ENCODE measurements at places on chromosomes 1 and 21.

- peak; percentile 83 for ATAC-seq
These were observed 52.3 kb downstream of the BCAR3 start for GRCh38 chr1:93629101-93630059.

DNA sequence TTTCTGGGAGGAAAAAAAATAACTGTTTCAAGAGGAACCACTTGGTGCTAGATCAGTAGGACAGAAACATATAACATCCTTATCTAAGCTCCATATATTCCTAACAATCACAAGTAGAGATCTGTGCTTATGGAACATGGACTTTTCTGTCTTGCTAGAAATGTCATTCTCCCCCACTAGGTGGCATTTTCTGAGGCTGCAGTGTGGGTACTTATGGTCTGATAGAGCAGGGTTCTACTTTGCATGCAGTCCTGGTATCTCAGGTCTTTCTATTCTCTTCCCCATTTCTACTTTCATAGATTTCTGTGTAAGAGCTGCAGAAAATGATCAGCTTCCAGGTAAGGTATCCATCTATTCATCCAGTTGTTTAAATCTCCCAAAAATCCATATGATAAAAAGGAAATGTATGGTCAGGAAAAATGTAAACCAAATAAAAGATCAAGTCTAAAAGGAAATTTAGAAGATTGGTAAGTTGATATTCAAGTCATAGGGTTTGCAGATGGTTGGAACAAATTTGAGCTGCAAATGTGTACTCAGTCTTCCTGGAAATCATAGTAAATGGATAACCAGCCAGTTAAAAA lies 1.5 kb downstream of the ZNF684 start:
- ATAC-seq, result peak; percentile 24

- no peak for ATAC-seq
These were observed 6.9 kb upstream of the ZBTB21 start for GRCh38 chr21:42017022-42017421.

DNA sequence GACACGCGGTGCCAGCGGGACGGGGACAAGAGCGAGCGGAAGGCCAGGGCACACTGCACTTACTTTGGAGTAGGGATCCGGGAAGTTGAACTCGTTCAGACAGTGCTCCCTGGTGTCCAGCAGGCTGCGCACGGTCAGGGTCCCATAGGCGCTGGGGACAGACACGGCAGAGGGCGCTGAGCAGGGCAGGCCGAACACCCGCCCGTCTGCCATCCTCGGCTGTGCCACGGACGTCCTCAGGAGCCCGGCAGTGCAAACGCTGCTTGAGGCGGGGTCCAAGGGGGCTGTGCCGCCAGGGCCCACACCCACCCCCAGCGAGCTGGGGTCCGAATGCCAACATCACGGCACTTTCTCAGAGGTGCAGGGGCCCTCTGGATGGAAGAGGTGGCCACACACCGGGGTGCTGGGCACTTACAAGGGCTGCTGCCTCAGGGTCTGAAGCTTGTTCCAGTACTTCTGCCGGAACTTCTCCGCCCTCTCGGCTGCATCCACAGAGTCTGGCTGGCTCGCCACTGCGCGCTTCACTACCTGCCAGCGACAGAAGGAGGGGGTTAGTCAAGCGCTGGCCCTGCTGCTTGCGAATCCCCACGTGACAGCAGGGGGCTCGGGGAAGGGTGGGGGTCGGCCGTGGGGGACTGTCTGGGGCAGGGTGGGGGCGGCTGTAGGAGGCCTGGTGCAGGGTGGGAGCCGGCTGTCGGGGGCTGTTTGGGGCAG lies 12.3 kb downstream of the PANK4 start:
- no peak for ATAC-seq

DNA sequence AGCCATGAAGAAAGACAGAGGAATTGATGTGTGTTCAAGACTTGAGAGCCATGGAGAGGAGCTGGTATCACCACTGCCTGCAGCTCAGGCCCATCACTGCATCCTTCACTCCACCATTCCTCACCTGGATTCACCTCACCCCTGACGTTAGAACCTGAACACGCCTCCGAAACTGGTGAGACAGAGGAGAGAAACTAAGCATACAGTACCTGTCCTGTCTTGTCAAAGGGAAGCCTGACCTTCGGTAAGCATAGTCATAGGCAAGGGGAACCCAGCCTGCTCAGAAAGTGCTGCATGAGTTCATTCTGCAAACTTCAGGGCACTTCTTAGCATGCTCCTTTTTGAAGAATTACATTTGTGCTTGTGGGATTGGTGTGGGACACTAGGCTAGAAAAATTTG lies 425.8 kb downstream of the DSCAM start:
- ATAC-seq, result peak; percentile 87

DNA sequence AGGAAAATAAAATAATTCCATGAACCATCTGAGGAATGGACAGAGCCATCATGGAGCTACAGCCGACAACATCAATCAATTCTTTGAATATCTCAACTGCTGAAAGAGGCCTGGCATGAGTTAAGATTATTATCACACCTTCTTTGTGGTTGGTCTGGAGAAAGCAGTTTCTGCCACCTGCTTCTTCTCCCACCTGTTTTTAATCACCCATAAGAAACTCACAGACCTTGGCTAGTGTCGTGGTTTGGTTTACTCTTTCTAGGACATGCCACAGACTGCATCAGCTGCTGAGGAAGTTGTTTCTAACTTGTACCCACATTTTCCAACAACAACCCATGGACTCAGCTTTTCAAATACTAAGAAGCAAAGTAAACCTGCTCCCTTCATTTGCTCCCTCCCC lies 65.6 kb downstream of the NTPCR start:
- no peak for ATAC-seq

GRCh38 chr1:234672349-234673135 lies 62.6 kb upstream of the IRF2BP2 start:
- ATAC-seq, result no peak

DNA sequence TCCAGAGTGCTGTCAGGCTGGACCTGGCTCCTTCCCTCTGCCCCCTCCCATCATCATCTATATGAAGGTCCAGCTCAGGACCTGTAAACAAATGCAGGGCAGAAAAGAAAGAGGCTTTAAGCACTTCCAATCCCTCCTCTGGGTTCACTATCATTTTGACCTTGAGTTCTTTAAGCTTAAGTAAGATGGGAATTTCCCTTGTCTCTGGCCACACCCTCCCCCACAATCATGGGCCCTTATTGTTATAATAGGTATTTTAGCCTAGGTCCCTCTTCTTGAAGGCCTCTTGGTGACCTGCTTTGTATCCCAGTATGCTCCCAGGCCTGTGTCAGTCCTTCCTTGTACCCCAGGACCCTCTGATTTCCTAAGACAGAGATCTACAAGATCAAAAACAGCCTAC lies 45.1 kb upstream of the EPS15 start:
- no peak for ATAC-seq

DNA sequence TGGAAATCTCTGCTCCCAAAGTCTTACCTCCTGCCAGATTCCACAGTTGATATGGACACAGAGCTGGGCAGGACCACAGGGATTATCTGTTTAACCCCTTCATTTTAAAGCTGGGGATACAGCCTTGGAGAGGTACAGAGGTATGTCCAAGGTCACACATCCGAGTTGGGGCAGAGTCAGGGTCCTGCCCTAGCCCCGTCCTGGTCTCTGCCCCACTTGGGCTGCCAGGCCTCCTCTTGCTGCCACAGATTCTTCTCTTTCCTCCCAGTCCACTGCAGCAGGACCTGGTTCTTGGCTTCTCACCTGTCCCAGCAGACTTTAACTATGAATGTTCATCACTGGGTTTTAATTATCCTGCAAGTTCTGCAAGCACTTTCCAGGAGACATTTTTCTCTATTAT lies 258.3 kb downstream of the MATN1 start:
- no peak for ATAC-seq

DNA sequence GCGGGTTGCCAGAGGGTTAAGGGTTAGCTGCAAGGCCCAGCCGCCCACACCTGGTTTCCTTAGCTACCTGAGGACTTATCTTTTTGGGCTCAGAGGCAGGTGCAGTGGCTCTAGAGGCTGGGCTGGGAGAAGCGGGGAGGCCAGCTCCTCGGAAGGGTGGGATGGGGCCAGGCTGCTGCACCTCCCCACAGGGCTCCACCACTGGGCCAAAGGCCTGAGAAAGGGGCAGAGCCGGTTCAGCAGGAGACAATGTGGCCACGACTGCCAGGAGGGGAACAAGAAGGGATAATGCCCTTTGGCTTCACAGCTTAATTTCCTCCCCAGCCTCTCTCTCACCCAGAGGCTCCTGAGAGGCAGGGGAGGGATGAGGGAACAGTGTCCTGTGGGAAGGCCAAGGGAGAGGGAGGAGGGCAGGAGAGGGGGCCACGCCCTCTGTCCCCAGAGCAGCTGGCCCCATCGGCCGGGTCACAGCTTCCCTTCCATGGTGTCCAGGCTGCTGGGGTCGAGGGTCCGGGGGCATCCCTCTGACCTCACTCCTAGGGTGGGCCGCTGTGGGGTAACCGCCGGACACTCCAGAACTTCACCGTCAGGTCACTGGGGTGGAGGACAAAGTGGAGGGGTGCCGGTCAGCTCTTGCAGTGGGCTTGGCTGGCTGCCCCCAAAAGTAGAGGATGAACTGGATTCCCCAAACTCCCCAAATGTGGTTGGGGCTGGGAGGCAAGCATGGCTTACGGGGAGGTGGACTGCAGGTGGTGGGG lies 50.4 kb downstream of the KIF21B start:
- ATAC-seq, result no peak

DNA sequence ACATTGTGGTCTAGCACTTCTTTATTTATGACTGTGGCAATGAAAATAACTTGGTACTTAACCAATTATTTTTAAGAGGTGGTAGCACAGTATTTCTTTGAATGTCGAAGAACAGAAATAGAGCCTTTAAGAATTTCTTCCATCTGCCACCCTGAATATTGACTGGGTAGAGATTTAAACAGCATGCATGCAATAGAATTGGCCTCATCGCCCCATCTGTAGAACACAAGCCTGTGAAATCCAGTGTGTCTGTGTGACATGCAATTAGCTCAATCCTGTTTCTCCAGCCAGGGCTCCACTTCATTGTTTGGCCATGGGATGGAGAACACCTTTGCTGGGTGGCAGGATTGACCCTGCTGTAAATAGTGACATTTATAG lies 17.1 kb upstream of the KLHDC8A start:
- ATAC-seq, result no peak

DNA sequence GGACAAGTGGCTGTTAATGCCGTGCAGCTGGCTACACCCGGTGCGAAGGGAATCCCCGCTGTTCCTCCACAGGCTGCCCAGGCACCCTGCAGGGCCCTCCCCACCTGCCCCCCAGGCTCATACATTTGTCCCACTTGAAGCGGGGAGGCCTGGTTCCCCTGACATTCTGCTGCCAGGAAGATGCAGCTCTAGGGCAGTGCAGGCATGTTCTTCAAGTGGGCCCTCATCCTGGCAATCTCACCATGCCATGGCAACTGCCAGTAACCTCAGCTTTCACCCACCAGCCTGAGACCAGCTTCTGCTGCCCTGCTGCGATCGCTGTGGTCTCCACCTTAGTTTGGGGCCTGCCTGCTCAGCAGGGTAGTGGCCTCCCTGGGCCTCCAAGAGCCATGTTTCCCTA lies 151.9 kb upstream of the COL6A1 start:
- no peak for ATAC-seq

DNA sequence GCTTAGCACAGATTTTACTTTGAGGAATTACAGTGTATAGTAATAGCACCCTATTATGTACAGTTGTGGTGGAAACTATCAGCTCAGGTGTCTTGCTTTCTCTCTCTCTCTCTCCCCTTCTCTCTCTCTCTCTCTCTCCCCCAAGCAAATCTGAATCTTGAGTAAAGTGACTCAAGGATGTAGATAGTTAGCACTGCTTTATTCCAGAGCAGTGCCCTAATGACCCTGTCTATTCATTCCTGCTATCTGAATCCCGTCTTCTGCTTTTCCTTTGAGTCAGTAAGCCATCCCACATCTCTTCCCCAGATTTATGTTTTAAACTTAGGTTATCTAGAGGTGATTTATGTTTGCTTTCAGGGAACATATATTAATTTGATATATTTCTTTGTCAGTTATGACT lies 5.2 kb upstream of the HPCAL4 start:
- no peak for ATAC-seq

GRCh38 chr21:29987762-29988161 lies 48.0 kb upstream of the GRIK1 start:
- ATAC-seq, result no peak

DNA sequence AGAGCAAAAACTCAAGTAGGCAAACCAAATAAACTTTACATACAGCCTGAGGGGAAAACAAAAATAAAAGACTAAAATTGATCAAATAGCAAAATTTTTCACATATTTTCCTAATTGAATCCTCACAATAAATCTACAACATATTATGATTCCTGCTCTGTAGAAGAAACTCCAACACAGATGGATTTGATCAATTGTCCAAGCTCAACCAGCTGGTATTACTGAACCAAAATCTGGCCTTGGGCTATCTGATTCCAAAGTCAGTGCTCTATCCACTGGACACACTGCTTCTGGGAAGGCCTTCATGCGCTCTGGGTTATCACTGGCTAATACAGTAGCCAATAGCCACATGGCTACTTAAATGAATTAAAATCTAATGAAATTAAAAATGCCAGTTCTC lies 39.3 kb downstream of the PCNX2 start:
- no peak for ATAC-seq

GRCh38 chr1:115198938-115199337 lies 109.6 kb upstream of the TSPAN2 start:
- ATAC-seq, result peak; percentile 13

GRCh38 chr1:1342584-1343115 lies 6.6 kb downstream of the DVL1 start:
- ATAC-seq, result no peak

- peak; percentile 41 for ATAC-seq
These were observed 4.1 kb upstream of the GRIK3 start for GRCh38 chr1:37038227-37039093.

All from esophagus mucosa (tissue), 1 donor.